ENCODE measurements at places on chromosomes 3 and 15.

GRCh38 chr3:11373654-11374053 is 101.5 kb downstream of the ATG7 start:
- no peak for DNase-seq

DNA sequence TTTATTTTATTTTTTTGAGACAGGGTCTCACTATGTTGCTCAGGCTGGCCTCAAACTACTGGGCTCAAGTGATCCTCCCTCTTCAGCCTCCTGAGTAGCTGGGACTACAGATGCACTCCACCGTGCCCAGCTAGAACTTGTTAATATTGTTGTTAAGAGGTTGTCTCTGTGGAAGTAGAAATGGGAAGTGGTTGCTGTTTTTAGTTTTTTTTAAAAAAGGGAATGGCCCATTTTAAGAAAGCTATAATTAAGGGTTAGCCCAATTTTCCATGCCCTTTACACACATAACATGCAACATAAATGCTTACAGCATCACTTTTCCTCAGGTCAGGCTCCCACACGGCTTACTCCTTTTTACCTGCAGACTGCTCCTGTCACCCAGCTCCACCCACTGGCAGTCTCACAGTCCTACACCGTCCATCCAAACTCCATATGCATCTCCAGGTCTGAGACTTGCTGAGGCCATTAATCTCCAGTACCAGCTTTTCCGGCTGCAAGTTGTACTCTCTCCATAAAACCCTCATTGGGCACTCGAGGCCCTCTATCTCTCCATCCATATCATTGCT is 19.8 kb downstream of the MORC1 start:
- DNase-seq: peak; percentile 46

DNA sequence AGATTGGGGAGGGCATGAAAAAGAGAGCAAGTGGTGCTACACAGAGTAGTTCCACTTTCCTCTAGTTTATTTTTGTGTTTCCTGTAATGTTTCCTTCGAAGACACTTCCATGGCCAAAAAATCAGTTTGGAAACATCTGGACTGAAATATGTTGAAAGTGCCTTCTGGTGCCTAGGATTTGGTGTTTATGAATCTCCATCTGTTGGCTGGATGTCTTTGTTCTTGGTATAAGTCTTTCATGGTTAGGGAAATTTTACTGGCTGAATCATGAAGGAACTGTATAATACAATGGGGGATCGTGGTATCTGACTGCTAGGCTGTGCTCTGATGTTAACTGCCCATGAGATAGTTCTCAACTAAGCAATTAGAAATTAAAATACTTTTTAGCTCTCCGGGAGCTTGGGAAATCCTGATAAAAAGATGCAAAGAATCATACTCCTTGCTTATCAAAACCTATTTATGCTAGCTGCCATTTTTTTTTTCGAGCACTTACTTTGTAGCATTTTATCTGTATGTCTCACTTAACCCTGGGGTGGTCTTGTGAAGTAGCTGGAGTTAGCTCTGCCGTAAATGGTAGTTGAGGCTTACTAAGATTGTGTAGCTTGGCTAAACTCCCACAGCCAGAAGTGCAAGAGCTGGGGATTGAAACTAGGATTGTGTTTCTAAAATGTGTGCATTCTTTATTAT is 21.9 kb downstream of the AKAP13 start:
- DNase-seq: no peak

GRCh38 chr15:35329521-35329961 is 216.4 kb downstream of the DPH6 start:
- no peak for DNase-seq

GRCh38 chr15:42592716-42593115 is 17.3 kb downstream of the STARD9 start:
- no peak for DNase-seq

- no peak for DNase-seq
Measured at GRCh38 chr15:39028069-39028468, 463.5 kb upstream of the RASGRP1 start.

DNA sequence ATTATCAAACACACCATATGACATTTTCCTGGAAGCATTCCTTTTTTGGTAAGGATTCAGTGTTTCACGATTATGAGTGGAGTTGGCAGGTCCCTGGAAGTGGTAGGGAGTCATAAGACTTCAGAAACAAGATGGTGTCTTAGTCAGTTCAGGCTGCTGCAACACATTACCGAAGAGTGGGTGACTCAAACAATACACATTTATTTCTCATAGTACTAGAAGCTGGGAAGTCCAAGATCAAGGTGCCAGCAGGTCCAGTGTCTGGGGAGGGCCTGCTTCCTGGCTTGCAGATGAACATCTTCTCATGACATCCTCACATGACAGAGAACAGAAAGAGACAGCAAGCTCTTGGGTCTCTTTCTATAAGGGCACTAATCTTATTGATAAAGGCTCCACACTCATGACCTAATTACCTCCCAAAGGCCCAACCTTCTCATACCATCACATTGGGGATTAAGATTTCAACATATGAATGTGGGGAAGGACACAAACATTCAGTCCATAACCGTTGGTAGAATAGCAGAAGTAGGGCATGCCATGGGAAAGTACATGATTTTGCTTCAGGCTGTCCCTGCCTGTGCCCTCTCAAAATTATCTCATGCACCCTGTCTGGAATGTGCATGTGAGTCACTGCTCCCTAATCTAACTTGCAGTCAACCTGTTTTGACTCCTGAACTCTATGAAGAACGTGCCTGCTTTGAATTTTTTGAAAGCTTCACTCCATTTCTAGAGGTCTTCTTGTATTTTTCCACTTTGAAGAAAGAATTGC is 72.5 kb downstream of the GTPBP8 start:
- DNase-seq: no peak

GRCh38 chr15:62067448-62068044 is 769 bp downstream of the C2CD4A start:
- peak; percentile 37 for DNase-seq

DNA sequence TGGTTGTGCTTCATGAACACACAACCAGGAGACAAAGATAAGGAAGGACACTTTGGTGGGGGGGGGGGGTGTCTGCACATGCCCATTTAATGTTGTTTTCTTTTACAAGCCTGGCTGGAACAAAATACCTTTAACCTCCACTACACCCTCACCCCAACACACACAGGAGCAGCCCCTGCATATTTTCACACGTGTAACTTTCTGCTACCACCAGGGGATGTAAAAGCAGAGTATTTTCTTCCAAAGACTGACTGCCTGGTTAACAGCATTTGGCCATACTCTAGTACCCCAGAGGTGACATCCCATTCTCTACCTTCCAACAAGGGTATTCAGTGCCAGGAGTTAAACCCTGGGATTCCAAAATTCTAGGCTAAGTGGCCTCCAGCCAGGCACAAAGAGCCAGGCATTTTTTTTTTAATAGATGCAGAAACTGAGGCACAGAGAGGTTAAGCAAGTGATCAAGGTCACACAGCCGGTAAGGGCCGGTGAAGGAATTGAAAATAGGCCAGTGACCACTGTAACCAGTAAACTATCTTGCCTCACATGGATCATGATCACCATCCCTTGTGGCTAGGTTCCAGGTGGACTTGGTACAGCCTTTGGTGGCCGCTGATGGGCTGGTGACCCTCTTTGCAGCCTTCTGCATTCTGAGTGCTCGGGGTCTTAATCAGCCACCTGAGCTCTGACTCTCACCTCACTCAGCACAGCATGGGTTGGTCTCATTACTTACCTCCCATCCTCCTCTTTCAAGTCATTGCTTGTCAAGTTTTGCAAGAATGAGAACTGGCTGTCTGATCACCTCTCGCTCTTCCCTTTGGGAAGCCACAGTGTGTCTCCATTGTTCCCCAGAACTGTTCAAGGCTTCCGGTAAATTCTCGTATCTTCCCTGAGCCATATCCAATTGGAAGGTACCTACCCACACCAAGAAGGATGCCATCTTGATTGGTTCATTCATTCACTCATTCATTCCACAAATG is 20.4 kb downstream of the MAGI1 start:
- no peak for DNase-seq

DNA sequence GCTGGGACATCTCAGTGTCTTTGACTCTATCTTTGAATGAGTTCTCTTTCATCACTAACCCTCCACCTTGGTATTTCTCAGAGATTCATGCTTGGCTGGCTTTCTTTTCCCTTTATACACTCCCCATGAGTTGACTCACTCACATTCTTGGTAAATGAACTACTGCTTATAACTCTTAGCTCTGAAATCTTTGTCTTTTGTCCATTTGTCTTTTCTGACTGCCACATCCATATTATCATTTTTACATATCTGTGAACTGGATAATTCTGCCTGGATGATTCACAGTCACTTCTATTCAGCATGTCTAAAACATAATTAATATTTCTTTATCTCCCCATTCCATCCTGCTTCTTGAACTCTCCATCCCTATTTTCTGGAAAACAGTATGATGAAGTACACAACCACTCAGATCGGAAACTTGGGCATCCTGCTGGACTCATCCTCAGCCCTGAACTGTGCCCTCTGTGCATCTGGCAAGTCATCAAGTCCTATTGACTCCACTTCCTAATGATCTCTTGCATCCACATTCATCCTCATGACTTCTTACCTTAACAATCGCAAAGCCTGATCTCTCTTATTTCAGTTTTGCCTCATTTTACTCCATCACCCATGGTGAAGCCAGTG is 66.9 kb downstream of the KCNAB1 start:
- no peak for DNase-seq

GRCh38 chr3:58531555-58531954 is 5.4 kb downstream of the ACOX2 start:
- DNase-seq: no peak

DNA sequence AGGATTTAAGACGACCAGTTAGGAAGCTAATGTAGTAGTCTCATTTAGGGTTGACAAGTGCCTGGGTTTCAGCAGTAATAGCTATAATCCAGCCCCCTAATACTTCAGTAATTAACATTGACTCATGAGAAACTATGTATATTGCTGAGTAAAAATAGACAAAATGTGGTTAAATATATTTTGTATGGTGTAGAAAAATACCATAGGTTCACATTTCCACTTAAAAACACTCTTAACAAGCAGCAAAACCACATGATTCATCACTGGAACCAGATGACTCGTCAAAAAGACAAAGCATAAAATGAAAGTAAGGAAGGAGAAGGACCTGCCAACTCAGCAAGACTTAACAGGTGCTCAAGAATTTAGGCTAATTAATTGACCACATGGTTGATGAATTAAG is 288.9 kb downstream of the EFHB start:
- no peak for DNase-seq
